ENCODE measurements at places on chromosomes 2 and 18.
A peak's percentile ranks its signal among the peaks of the same experiment; 100 is the strongest.

GRCh38 chr18:13629841-13630715 lies 96.3 kb downstream of the FAM210A start:
- DNase-seq, result peak; percentile 59

- DNase-seq, result no peak
Observed at GRCh38 chr2:118443596-118443995, 355.3 kb downstream of the INSIG2 start.

GRCh38 chr2:212428681-212429478 lies 109.7 kb downstream of the ERBB4 start:
- DNase-seq, result no peak

DNA sequence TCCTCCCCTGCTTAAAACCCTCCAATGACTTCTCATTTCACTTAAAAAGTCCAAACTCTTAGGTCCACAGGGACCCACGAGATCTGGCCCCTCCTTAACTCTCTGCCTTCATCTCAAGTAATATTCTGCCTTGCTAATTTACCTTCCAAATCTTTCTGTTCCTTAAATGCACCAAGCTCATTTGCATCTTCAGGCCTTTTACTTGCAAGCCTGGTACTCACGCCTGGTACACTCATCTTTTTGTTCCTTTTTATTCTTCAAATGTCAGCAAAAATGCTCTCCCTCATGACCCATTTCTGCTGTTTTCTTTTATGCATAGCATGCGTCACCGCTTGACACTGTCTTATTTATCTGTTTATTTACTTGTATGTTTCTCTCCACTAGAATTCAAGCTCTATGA lies 2.7 kb upstream of the WIPF1 start:
- peak; percentile 53 for DNase-seq

- DNase-seq, result no peak
Observed at GRCh38 chr2:207796585-207797350, 27.1 kb upstream of the FZD5 start.

GRCh38 chr2:205835923-205836322 lies 153.6 kb downstream of the NRP2 start:
- DNase-seq, result no peak

GRCh38 chr2:197615016-197615652 lies 60.3 kb downstream of the RFTN2 start:
- DNase-seq, result no peak

DNA sequence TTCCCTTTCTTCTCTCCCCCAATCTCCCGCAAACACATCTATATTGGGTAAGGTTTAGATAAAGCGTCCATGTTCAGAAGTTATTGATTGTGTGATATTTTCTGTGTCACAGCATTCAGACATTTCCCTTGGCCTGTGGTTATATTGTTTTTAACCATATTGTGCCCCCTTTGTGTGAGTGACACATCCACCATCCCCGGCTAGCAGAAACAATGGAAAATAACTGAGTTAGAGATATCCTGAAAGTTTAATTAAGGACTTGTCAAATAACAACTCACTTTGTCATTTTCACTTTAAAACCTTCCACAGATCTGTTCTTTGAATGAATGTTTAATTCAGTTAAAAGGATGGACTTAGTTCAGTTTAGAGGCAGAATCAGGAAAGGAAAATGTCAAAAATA lies 151.0 kb downstream of the KCNJ3 start:
- no peak for DNase-seq

- peak; percentile 39 for DNase-seq
Observed at GRCh38 chr18:32552421-32553030, 81.8 kb upstream of the GAREM1 start.

DNA sequence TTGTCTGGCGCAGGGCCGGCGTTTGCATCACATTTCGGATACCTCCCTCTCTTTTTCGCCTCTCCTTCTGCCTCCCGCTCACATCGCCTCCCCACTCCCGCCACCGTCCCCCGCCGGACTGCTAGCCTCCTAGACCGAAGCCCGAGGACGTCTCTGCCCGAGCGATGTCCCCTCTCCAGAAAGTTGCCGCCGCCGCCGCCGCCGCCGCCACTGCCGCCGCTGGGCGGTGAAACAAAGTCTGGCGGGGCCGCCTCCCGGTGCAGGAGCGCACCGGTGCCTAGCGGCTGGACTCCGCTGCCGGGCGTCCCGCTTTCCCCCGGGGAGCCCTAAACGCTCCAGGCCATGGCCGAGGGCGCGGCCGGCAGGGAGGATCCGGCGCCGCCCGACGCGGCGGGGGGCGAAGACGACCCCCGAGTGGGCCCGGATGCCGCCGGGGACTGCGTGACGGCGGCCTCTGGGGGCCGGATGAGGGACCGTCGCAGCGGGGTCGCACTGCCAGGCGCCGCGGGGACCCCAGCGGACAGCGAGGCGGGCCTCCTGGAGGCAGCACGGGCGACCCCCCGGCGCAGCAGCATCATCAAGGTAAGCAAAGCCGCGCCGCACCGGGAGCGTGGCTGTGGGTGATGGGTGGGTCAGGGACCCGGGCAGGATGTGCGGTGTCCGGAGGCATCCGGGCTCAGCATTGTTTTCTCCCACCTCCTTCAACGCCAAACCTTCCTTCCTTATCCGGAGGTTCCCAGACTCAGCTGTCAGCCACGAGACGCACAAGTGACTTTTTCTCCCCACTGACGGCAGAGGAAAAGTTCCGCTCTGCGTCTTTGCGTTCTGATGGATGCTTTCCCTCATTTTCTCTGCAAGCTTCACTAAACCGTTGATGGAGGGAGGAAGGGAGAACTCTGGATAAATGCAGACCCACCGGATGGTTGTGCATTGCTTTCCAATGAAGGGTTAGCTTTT lies 643 bp downstream of the PLCL1 start:
- peak; percentile 16 for DNase-seq

GRCh38 chr2:204321910-204322751 lies 223.1 kb upstream of the PARD3B start:
- DNase-seq, result no peak

GRCh38 chr2:140286377-140286776 lies 1506.2 kb upstream of the NXPH2 start:
- DNase-seq, result no peak

DNA sequence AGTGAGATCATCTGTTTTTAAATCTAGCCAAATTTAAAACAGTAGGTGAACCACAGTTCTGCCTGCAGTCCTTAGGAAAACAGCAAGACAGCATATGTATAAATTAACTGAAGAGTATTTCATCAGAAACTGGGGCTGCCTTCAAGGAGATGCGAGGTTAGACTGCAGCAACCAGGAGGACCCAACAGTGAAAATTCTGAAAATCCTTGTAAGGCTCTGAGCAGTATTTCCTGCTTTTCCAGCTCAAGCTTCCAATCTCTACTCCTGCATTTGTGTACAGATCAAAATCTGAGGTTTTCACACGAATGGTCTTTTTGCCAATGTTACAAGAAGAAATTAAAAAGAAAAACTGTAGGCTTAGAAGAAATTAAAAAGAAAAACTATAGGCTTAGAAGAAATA lies 43.7 kb downstream of the CERKL start:
- DNase-seq, result no peak

- DNase-seq, result no peak
Observed at GRCh38 chr18:59681521-59682004, 15.7 kb downstream of the CCBE1 start.

GRCh38 chr18:5772306-5773105 lies 122.8 kb downstream of the TMEM200C start:
- no peak for DNase-seq

DNA sequence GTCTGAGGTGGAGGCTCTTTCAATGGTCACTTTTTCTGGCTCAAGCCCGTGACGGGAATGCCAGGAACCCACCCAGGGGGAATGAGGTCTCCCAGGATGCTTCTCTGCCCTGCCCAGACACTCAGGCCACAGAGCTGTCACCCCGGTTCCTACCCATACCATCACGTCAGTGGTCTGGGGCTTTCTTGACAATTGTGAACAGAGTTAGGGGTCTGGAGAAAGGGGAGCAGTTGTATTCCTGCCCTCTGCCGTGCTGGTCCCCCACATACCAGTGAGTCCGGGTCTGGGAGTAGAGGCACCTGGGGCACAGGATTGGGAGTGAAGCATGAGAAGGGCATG lies 97.2 kb downstream of the B3GNT2 start:
- DNase-seq, result no peak

DNA sequence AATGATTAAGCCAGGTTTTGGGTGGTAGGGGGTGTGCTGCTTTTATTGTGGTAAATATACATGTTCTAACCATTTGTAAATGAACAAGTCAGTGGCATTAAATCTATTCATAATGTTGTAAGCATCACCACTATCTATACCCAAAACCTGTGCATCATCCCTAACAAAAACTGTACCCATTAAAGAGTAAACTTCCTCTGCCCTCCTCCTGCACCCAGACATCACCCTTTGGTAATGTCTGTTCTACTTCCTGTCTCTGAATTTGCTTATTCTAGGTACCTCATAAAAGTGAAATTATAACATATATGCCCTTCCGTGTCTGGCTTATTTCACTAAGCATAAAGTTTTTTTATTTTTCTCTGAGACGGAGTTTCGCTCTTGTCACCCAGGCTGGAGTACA lies 14.1 kb downstream of the RIF1 start:
- no peak for DNase-seq

DNA sequence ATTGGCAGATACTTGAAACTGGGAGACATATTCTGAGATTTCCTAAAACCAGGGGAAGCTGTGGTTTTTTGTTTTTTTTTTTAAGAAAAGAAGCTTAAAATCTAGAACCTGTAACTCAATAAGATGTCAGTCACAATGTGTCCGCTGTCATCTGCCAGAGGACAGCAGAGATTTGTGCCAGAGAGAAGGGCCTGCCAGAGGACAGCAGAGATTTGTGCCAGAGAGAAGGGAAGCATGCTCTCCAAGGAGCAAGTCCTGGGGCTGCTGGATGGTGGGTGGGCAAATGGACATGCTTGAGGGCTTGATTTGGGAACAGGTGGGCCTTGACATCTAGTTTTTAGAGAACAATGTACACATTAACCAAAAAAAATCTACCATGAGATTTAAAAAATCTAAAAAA lies 77.9 kb downstream of the CCDC93 start:
- no peak for DNase-seq

DNA sequence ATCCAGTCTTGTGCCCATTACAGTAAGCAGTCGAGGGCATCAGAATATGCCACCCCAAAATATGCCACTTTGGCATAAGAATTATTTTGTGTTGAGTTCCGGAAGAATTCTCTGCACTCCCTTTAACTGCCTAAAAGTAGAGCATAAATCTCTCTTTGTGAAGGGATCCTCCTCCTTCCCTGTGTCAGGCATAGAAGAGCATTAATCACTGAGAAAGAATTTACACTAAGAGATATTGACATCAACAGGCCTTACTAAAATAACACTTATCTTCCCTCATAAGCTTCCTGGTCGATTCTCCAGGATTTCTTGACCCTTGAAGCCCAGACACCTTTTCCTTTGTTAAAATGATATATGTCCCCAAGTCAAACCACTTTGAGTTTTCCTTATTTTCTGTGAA lies 27.6 kb upstream of the KYNU start:
- no peak for DNase-seq

DNA sequence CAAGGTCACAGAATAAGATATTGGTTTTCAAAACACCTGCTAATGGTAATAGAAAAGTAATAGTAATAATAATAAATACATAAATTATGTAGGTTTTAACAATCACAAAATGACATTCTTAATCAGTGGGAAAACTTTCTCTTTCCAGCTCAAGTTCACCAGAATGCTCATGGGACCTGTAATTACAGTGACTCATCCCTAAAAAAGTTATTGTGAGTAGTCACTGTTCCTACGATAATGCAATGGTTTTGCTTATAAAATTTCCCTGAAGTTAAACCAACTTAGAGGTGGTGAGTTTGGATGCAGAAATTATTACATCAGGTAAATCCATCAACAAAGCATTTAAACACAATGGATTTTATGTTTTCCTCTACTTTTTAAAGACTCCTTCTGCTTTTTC lies 502.3 kb downstream of the PID1 start:
- no peak for DNase-seq

GRCh38 chr2:144448389-144449027 lies 71.4 kb downstream of the ZEB2 start:
- DNase-seq, result no peak

DNA sequence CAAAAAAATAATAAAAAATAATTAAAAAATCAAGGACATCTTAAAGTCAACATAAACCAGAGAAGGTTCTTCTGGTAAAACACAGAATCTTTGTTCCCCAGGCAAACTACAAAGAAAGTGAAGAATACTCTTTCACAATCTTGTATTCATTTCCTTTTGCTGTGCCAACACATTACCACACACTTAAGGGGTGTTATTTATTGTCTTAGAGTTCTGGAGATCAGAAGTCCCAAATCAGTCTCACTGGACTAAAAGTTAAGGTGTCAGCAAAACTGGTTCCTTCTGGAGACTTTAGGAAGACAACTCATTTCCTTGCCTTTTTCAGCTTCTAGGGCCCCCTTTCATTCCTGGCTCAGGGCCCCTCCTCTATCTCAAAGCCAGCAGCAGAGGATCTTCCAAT lies 12.2 kb upstream of the CAB39 start:
- no peak for DNase-seq

- no peak for DNase-seq
Observed at GRCh38 chr18:57811477-57812125, 8.5 kb upstream of the ATP8B1 start.

DNA sequence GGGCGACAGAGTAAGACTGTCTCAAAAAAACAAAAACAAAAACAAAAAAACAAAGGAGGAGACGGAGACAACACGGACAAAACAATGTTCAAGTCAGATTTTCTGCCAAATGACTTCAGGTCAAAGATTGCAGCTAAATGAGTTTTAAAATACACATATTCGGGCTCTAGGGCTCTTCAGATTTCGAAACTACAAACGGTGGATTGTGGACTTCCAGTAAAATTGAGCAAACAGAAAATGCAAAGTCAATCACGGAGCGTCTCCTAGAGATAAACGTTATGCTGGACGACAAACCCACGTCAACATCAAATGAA lies 558 bp downstream of the MRPS5 start:
- no peak for DNase-seq

DNA sequence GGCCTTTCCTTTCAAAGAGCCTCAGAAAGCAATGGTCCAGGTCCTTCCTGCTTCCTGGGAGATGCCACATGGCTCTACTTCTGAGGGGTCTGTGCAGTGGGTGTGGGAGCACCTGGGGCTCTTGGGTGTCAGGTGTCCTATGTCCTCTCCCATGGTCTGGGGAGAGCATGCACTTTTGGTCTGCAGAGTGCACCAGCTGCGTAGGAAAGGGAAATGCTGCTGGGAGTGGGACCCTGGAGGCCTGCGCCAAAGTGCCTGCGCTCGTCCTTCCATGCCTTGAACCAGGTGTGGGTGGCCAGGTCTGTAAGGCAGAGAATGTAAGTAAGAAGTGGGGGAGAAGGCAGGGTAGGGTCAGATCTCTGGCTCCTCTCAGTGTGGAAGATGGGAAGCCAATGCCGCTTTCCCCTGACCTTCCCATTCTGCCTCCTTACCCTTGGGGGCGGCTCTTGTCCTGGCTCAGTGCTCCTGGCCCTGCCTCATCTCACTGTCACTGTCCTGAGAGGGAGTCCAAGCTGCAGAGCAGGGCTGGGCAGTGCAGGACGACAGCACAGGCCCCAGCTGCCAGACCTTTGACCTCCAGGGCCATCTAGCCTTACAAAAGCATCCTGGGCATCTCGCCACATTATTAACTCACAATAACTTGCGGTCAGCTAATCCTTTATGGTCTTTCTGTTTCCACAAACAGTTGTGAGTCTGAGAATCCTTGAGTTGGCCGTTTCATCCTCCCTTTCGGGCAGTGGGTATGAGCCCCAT lies 6.6 kb upstream of the PROM2 start:
- DNase-seq, result no peak

All from CD4-positive, alpha-beta T cell treated with Interleukin-15 for 1 hour (primary cell).